Activated naive CD4-positive, alpha-beta T cell treated with anti-CD3 and anti-CD28 coated beads for 36 hours (primary cell): ENCODE measurements at places on chromosomes 5 and 9. TPM values are rescaled to one million over a fixed set of nuclear protein-coding genes. Genes with fewer than 3 reads are reported as not detected.

The GABRA6 gene
- total RNA-seq, result not detected

The ADGRD2 gene
- not detected for total RNA-seq

The SLC6A7 gene
- not detected for total RNA-seq

GRCh38 chr9:90737742-90738141, 63.9 kb upstream of the SYK start:
- DNase-seq, result no peak

DNA sequence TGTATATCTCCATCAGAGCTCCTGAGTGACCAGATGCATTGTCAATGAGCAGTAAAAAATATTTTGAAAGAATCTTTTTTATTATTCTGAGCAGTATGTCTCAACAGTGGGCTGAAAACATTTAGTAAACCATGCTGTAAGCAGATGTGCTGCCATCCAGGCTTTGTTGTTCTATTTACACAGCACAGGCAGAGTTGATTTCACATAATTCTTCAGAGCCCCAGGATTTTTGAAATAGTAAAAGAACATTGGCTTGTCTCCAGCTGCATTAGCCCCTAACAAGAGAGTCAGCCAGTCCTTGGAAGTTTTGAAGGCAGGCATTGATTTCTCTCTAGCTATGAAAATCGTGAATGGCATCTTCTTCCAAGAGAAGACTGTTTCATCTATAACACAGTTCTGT, 25.2 kb upstream of the ENTREP1 start:
- DNase-seq, result no peak

The GDNF gene
- not detected for total RNA-seq
